Mucosa of gallbladder (tissue), 1 donor: ENCODE measurements at places on chromosomes 13 and 19.

GRCh38 chr13:25266706-25267105, 20.6 kb downstream of the MTMR6 start:
- DNase-seq, result no peak

- no peak for DNase-seq
Observed at GRCh38 chr19:53002479-53002878, 11.2 kb upstream of the ERVV-1 start.

DNA sequence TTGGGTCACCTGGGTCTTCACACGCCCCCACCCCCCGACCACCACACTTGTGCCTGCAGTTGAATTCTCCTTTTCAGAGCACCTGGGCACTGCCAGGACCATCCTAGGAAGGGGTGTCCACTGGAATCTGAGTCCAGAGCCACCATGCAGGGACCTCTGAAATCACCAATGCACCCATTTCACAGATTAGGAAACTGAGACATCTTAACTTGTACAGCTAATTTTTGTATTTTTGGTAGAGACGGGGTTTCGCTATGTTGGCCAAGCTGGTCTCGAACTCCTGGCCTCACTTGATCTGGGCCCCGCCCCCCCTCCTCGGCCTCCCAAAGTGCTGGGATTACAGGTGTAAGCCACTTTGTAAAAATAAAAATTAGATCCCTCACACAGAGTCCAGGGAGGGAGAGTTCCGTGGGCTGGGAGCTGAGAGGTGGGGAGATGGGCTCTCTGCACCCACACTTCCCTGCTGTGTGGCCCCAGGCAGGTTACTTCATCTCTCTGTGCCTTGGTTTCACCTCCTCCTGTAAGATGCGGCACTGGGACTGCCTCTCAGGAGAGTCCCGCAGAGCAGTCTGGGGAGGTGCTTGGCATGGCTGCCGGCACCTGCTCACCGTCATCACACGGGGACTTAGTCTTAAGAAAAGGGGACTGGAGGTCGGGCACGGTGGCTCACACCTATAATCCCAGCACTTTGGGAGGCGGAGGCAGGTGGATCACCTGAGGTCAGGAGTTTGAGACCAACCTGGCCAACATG, 45.9 kb upstream of the C19orf12 start:
- DNase-seq, result no peak

GRCh38 chr13:37364956-37365355, 233.6 kb downstream of the POSTN start:
- no peak for DNase-seq

DNA sequence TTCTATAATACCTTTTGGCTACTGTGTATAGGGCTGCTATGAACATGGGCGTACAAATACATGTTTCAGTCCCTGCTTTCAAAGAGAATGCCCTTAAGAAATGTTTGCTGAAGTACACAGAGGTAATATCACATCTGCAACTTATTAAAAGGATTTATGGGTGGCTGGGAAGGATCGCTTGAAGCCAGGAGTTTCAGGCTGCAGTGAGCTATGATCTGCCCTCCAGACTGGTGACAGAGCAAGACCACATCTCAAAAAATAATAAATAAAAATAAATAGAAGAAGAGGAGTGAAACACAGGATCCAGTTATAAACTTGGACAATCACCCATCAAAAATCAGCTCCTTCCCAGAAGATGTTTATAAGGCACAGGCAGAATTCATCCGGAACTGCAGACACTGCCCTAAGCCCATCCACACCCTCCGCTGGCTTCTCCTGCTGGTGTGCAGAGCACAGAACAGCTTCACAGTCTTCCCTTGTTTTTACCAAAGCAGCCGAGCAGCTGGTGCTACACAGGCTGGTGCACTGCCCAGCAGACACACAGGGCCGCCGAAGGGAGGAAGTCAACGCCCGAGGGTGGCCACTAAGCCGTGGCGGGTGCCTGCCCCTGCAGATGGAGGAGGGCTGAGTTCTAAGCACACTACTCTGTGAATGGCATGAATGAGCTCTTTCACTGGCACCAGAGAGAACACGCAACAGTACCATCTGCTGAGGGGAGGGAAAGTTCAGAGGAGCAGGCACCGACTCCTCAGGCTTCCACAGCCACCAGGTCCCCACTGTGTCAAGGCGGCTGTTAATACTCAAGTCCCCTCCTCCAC, 44.0 kb downstream of the BRD4 start:
- DNase-seq, result no peak

DNA sequence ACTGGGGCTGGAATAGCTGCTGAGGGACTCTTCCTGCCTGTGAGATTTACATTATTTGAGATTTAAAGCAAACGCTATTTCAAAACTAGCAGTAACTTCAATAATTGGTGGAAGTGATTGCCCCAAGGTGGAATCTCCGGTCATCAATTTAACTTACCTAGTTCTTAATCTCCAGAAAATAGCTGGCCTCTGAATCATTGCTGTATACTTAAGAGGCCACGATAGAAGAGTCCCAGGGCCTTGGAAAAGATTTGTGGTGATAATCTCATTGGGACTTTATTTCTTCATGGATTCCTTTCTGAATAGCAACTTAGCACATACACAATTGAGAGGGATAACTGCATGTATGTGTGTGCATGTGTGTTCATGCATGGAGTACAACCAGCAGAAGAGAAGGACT, 120.2 kb downstream of the DNAJC15 start:
- no peak for DNase-seq

DNA sequence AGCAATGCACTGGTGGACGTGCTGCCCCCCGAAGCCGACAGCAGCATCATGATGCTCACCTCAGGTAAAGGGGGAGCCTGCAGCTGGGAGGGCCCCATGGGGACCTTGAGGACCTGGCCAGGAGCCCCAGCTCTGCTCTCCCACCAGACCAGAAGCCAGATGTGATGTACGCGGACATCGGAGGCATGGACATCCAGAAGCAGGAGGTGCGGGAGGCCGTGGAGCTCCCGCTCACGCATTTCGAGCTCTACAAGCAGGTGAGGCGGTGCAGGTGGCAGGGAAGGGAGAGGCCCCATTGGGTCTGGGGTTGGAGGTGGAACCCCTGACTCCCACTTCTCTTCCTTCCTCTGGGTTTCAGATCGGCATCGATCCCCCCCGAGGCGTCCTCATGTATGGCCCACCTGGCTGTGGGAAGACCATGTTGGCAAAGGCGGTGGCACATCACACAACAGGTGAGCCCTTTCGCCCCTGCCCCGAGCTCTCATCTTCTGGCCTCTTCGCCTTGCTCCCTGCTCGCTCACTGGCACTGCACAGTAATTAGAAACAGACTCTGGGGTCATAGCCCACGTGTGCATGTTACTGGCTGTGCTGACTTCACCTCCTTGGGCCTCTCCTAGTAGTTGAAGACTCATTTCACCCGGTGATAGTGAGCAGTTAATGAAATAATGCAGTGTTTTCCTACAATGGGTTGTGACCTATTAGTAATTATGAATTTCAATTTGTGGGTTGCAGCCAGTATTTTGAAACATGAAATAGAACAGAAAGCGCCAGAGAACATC, 3.6 kb downstream of the PSMC4 start:
- no peak for DNase-seq

DNA sequence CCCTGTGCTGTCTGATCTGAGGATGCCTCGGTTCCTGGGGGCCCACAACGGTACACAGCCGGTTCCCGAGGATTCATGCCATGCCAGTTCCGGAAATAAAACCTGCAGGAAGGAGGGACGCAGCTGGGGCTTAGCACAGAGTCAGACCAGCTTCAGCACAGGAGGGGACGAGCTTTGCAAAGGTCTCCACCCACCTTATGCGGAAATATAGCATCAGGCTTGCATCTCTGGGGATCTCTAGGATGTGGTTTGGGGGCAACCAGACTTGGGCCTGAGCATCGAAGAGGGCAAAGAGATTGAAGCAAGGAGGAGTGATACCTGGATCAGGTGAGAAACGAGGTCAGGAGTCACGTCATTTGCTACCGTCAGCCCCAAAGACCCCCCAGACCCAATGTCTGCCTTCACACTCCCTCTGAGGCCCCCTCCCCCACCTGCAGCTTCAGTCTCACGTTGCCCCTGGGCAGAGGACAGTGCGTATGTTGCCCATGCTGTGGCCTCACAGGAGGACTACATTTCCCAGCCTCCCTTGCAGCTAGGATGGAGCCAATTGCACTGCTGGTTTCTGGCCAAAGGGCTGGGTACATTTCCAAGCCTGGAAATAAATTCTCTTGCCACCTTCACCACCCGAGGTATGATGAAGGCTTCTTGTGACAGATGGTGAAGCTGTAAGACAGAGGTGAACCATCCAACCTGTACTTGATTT, 12.1 kb downstream of the TYK2 start:
- DNase-seq, result no peak

GRCh38 chr19:11013771-11014170, 52.9 kb downstream of the SMARCA4 start:
- no peak for DNase-seq

GRCh38 chr13:97339019-97339987, 94.7 kb upstream of the RAP2A start:
- DNase-seq, result peak; percentile 67

DNA sequence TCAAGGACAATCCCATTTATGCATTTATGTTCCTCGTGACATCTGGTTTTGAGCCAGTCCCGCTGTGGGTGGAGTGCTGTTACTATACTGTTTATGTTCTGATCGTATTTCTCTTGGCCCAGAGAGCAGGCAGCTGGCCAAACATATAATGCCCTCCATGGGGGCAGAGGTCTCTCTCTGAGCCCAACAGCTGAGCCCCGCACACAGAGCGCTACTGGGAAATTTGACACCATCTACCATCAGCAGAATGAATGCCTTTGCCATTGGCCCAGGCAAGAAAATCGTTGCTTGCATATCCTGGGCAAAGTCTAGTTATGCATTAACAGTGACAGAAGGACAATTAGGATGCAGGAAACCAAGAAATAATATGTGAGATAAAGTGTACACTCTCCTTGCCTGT, 126.8 kb upstream of the CACNA1A start:
- DNase-seq, result peak; percentile 84

DNA sequence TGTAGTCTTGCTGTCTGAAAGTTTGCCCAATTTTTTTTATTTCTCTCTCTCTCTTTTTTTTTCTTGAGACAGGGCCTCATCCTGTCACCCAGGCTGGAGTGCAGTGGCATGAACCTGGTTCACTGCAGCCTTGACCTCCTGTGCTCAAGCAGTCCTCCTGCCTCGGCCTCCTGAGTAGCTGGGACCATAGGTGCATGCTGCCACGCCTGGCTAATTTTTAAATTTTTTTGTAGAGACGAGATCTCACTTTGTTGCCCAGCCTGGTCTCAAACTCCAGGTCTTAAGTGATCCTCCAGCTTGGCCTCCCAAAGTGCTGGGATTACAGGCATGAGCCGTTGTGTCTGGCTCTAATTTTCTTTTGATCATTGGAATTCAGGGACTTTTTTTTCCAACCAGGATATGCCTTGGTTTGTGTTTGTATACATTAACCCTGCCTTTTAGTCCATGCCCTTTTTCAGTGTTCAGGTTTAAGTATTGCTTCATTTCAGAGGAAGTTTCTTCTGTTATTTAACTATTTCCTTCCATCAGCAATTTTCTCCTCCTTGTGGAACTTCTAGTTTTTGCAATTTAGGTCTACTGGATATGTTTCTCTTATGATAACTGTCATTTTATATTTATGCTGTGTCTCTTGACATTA, 201.4 kb downstream of the PCCA start:
- DNase-seq, result no peak

- no peak for DNase-seq
Observed at GRCh38 chr13:109792416-109793059, 6.2 kb upstream of the IRS2 start.

DNA sequence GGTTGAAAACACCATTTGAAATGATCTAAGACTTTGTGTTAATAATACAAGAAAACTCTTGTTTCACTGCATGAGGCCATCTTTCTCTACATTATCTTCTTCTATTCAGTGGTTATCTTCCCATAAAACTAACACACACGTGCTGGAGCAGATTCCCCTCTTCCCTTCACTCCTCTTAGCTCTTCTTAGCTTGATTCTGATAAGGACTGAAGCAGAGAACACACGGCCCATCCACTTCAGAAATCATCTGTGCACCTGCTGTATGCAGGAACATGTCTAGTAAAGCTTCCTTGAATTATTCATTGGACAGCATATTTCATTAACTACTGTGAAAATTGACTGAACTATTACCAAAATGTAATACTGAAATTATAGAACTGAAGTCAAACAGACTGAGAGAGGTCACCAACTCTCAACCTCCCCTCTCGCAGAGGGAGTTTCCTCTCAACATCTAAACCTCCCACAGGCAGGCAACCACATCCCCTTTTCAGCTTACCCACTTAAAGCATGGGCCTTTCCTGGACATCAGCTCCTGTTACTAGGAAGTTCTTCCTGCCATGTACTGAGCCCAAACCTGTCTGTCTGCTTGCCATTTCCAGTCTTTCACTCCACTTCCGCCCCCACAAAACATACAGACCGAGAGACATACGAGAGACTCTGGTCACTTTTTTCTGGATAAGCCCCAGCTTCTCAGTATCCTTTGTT, 113.9 kb downstream of the CRYL1 start:
- DNase-seq, result no peak

DNA sequence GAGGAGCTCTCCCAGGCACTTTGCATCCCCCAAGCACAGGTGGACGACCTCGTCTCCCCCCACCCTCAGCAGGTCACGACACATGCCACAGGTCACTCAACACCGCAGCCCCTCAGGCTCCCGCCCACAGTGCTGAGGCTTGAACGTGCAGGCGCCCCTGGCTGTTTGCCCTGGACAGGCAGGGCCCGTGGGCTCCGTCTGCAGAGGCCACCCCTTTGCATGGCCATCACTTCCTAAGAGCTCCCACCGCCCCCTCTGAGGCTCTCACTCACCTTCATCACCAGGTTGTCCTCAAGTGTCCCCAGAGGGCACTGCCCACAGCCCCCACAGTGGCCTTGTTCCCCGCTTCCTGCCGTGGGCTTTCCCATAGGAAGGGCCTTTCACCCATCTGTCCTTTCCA, 132.1 kb upstream of the MCF2L start:
- no peak for DNase-seq

DNA sequence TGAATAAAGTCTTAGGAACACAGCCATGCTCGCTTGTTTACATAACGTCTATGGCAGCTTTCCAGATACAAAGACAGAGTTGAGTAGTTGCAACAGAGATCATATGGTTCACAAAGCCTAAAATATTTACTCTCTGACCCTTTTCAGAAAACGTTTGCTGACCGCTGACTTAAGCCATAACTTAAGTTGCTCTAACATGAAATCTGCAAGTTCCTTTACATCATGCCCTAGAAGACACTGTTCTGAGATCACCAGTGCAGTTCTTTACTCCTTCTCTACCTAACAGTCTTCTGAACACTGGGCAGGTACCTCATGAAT, 166.4 kb downstream of the DCLK1 start:
- no peak for DNase-seq

GRCh38 chr13:97302611-97303010, 80.5 kb downstream of the MBNL2 start:
- no peak for DNase-seq
